ENCODE measurements at places on chromosomes 2 and 18.

GRCh38 chr2:62343636-62344337 lies 147.9 kb downstream of the B3GNT2 start:
- no peak for DNase-seq

GRCh38 chr18:52227536-52227935 lies 112.5 kb upstream of the DCC start:
- DNase-seq, result no peak

- no peak for DNase-seq
Measured at GRCh38 chr18:59660786-59661743, 36.2 kb downstream of the CCBE1 start.

DNA sequence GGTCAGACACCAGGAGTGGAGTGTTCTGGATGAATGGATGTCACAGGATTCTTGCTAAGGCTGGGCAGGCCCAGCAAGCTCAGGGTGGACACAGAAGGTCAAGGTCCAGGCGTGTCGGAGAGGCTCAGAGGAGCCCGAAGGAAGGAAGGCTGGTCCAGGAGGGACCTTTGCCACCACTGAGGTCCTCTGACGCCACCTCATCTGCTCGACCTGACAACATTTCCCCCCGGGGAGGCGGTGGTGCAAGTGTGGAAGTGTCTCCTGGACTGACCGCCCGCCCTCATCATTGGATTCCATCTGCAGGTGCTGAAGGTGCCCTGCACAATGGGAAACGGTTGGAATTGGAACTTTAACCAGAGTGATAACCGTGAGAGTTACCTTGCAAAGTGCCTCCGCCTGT lies 124.6 kb downstream of the RTP5 start:
- DNase-seq, result no peak

DNA sequence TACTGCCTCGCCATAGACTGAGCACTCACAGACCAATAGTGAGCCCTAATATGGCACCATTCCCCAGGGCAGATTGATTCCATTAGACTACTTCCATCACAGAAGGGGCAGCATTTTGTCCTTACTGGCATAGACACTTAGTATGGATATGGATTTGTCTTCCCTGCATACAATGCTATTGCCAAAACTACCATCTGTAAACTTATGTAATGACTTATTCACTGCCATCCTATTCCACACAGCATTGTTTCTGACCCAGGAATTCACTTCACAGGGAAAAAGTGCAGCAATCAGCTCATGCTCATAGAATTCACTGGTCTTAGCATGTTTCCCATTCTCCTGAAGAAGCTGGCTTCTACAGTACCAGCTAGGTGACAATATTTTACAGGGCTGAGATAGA lies 179.0 kb downstream of the PPP1R1C start:
- no peak for DNase-seq

- DNase-seq, result peak; percentile 25
Measured at GRCh38 chr2:42138163-42139015, 30.8 kb upstream of the EML4 start.

- DNase-seq, result no peak
Measured at GRCh38 chr2:24330161-24330560, 30.2 kb downstream of the ITSN2 start.

DNA sequence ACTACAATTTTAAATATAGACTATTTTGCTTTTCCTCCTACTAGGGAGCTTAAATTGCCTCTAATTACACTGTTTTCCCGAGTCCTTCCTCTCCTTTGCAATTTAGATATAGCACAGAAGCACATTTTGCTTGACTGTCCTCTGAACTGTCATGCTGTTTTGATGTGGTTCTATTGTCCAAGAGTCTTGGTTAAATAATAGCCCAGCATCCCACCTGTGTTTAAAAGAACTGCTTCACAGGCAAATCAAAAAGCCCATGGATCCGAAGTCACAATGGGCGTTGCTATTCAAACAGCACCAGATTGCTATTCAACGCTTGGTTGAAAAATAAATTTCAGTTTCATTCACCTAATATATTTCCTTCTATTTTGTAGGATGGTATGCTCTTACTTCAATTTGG lies 22.3 kb upstream of the ACTR3 start:
- no peak for DNase-seq

DNA sequence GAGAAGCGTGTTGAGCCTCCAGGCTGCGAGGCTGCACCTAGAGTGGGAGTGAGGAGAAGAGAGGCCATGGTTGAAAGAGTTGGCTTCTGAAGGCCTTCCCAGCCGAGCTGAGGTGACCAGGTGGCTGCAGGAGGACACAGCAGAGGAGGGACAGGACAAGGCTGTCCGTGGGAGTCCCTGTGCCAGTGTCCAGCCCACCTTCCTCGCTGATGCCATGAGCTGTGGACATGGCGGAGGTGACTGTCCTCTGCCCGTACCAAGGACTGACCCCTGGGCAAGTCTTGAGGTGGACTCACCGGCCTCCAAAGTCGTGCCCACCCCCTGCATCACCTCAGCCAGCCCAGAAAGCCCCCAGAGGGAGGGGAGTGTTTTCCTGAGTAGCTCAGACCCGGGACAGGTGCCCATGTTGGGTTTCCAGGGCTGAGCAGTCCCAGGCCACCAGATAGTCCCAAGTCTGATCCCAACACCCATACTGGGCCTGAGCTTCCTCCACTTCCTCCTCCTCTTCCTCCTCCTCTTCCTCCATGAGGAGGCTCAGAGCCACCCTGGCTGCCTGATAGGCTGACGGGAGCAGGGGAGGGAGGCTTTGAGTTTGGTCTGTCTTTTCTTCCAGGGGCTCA lies 43.0 kb upstream of the FOSL2 start:
- DNase-seq, result no peak

DNA sequence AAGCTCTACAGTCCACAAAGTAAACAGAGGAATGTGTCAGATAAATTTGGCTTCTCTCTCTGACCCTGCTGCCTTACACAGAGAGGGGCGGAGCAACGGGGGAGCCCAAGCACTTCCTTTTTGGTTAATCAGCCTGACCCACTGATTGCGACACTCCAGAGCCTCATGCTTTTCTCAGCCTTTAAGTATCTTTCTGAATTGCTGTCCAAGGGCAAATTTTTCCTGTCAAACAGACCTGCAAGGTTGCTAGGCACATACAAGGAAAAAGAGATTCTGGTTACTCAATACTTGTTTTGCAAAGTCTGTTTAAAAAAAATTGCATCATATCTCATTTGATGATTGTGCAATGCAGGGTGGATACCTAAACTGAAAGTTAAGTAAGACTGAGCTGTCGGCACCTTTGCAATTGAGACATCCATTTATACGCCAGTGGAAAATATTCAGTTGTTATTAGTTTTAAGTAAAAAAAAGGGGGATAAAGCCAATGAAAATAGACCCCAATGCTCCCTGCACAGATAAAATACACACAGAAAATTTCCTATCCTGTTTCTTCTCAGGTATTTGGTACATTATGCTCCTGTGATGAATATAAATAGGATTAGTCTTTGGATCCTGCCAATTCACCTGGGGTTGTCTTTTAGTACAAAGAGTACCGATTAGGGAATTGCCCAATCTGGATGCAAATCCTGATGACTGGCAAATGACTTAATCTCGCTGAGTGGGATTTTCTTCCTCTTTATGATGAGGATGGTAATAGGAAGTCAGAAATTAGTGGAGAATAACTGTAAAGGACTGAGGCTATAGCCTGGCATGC lies 260.2 kb upstream of the TRIB2 start:
- DNase-seq, result peak; percentile 31

DNA sequence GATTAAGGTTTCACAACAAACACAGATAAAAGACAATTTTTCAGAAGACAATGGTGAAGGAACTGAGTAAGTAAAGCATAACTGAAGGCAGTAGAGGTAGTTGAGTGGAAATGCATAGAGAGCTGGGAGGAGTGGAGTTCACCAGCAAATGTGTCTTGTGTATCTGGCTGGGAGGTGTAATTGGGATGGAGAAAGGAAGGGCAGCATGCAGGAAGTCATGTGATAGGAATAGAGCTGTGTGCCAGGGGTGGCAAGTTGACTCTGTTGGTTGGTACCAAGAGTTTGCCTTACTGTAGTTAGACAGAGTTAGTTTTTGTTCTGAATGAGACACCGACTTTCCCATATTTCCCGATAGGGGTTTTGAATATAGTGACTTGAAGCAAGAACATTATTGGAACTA lies 56.3 kb downstream of the FMNL2 start:
- DNase-seq, result no peak

- no peak for DNase-seq
Measured at GRCh38 chr2:120708944-120709607, 26.6 kb upstream of the GLI2 start.

DNA sequence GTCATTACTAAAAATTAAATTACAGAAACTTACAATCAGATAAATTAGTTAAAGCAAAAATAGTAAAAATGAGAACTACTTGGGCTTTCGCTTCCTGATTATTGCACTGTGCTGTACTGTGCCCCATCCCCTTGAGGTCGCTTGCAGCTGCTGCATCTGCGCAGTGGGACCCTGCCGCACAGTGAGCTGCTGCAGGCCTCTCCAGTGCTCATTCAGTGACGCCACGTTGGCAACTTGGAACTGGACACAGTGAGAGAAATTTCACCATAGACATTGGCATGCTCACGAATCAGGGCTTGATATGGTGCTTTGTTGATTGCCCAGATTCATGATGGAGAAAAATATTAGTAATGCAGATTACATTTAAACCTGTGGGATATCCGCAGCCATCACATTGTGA lies 290.8 kb upstream of the MYT1L start:
- no peak for DNase-seq

GRCh38 chr2:206095536-206096332 lies 9.8 kb upstream of the INO80D start:
- DNase-seq, result no peak

GRCh38 chr2:137772451-137772850 lies 191.8 kb upstream of the HNMT start:
- DNase-seq, result no peak

DNA sequence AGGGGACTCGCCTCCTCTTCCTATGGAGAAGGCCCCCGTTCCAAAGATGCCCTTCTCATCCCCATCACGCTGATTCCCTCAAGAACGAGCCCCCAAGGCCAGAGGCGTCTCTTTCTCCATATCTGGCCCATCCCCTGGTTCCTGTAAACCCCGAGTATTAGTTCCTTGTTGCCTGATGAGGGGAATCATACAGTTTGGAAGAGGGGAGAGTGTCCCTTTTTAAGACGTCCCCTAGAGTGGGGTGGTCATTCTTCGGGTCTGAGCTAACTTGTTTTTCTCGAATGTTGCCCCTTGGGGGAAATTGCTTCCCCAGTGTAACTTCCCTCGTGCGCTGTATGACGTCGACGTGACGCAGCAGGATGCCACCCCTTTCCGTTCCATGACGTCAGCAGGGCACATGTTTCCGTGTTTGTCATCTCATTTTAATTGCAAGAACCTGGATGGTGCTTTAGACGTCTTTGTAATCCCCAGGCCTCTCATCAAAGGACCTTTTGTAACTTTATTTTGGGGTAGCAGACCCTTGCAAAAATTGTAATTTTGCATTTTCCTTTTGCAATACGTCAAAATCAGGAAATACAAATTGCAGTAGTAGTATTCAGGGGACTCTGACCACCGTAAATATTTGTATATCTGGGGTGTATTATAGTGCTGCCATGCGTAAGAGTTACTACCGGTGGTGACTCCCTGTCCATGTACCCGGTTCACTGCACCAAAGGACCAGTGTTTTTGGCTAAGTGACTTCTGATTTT lies 569 bp downstream of the BABAM2 start:
- no peak for DNase-seq

DNA sequence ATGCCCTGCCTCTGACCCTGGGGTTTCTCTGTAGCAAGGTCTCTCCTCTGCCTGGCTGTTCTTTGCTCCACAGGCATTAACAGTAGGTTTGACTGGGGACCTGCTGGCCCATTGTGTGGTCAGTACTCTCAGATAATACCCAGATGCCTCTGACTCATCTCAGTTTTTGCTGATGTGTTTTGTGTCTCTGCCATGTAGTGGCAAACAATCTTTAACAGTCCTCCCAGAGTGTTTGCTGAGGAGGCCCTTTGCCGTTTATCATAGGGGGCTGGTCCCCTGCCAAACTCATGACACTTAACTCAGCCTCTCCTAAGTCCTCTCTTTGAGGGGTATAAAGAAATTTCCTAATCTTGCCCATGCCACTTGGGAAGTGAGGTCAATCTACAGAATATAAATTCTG lies 793.7 kb upstream of the FANCL start:
- no peak for DNase-seq

DNA sequence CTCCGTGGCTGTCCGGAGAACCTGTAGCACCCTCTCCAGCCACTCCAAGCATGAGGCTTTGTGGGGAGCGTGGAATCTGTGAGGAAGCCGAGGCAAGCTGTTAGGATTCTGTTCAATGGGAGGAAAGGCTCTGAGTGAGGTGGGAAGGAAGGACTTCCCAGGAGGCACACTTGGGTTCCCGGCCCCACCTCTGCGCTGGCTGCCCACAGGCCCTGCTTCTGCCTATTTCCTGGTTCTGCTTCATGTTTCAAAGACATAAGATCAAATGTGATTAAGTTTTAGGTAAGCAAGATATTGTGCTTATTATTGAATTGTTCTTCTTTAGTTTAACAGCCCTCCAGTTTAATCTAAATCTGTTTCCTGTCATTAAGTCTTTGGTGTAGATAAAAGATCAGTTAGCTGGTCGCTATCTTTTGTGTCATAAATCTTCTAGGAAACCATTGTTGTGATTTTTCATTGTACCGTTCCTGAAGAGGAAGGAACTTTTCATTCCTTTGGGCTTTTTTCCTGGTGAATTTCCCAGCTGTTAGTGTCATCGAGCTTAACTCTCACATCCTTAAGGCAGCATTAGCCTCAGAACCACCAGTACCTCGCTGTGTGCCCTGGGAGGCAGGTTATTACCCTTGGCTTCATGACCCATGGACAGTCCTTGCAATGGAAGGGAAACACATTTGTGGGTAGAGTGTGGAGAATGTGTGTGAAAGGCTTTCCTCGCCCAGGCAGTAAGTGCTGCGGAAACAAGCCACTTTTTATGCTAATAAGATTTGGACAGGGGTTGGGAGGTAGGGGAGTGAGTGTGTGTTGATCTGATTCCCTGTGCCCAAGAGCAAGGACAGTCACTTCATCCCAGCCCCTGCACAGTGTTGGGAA lies 61.9 kb upstream of the ALPP start:
- no peak for DNase-seq

DNA sequence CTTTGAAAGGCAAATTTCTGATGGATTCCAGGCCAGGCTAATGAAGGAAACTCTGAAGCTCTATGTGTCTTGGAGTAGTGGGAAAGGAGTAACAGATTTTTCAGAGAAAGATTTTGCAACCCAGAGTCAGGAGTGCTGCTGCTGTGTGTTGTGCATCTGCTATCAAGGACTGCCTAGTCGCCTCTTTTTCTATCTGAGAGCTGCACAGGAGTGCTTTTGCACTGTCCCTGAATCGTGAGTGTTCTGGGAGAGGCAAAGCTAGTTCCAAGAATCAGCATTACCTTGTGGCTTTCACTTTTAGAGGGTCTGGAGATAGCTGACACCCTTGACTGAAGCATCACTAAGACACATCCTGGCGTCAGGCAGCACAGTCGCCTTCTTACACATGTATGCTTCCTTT lies 336.4 kb downstream of the PARD3B start:
- no peak for DNase-seq
